NCI-H460 (cell line): ENCODE measurements at places on chromosomes 12 and 14. TPM values are rescaled to one million over a fixed set of nuclear protein-coding genes. Genes with fewer than 3 reads are reported as not detected.

LHX5 gene
- 0.22 and 0.40 TPM in 2 replicates for total RNA-seq

GUCY2C gene
- total RNA-seq: not detected in 2 replicates

OTX2 gene
- total RNA-seq: not detected in 2 replicates

PZP gene
- total RNA-seq: not detected in 2 replicates

SPRYD4 gene
- total RNA-seq: 1.8 and 2.5 TPM in 2 replicates

SERPINA12 gene
- not detected in 2 replicates for total RNA-seq
